Cardiac muscle cell (in vitro differentiated cells and primary cell): ENCODE measurements at places on chromosomes 3 and 15. TPM values are rescaled to one million over a fixed set of nuclear protein-coding genes. Genes with fewer than 3 reads are reported as not detected.

SLC24A5 gene
- total RNA-seq, result not detected in 2 replicates

GRCh38 chr15:74270854-74271520 lies 34.9 kb downstream of the CCDC33 start:
- no peak for DNase-seq

DNA sequence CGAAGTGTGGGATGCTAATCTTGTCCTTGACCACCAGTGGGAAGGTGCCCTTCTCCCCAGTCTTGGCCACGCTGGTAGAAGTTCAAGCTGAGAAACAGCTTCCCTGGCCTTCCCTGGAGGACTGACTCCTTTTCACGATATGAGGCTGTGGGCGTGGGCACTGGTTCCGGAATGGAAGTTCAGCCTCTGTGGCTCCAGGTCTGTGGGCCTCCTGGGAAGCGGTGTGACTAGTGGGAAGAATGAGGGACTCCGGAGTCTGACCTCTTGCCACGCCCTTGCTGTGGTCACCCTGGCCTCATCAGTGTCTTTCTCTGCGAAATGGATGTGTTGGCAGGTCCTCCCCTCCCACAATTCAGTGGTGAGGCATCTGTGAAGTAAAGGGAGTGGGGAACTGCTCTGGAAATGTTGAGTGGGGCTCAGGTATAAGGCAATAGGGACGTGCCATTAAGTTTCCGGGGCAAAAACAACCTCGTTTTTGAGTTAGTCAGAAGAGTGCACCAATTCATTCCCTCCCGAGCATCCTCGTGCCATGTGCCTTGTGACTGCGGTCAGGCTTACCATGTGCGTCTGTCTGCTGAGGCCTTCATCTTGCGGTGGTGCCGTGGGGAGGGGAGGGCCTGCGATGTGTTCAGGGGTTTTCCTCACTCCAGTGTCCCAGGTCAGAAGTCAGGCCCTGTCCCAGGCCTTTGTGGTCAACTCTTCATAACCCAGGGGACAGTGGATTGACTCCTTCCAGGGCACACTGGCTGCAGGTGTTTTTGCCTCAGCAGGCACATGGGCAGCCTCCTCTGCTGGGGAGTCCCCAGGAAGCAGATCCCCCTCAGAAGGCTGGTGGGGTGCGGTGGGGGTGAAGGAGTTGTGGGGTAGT lies 11.8 kb upstream of the SEC13 start:
- no peak for DNase-seq

- no peak for DNase-seq
Measured at GRCh38 chr3:56787784-56788256, 13.9 kb downstream of the ARHGEF3 start.

RBPMS2 gene
- 18.4 and 35.4 TPM in 2 replicates for total RNA-seq

GRCh38 chr3:102223132-102223531 lies 211.7 kb upstream of the ZPLD1 start:
- DNase-seq, result no peak

DNA sequence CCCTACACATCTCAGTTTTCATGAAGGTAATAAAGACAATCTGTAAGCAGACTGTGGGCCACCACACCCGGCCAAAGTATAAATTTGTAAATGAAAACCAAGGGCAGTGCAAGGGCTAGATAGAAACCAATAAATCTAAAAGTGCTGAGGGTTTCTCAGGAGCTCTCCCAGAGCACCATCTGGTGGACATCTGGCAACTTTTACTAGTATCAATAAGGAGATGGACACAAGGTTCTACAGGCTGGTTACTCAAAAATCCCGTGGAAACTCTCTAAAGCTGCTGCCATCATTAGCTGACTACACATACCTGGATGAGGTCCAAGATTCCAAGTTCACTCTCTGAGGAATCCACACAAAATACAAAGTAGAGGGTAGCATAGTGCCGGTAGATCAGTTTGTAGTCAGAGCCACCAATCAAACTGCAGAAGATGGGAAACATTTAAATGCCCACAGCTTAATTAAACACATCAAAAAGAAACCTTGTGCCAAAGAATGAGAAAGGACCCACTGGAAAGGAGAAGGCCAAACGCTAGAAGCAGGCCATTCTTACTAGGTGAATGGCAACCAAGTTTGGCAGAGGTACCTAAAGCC lies 5.5 kb downstream of the AP3S2 start:
- DNase-seq, result peak; percentile 14

DNA sequence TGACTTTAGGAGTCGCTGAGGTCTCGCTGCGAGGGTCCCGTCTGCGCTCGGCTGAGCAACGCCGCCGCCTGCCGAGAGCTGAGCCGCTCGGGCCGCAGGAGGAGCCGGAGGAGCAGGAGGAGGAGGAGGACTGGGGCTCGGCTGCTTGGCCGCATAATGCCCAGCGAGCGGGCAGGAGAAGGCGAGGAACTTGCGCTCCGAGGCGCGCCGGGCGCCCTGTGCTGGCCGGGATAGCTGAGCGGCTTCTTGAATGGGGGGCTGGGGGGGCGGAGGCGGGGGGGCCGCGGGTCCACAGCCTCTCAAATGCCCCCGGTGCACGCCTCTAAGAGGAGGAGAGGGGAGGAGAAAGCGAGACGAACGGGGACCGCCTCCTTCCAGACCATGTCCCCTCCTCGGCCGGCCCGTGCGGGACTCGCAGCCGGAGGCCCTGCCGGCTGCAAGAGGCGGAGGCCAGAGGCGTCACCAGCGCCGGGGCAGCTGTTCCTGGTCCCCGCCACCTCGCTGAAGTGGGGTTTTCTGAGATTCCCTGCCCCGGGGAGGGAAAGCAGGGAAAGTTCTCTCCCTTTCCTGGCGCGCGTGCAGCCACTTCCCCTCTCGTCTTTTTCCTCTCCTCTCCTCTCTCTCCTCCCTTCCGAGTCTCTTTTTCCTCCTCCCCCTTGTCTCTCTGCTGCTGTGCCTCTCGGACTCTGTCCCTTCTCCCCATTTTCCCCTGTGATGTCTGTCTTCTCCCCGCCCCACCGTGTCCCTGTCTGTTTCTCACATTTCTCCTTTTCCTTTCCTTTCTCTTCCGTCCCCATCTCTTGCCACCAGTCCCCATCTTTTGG lies at the start of gene ADAMTS9:
ADAMTS9 (minus strand) TSS at position 220 of the 824 bp plus-strand sequence. CDS start 343 bp downstream, outside the sequence.
- DNase-seq, result peak; percentile 91

DNA sequence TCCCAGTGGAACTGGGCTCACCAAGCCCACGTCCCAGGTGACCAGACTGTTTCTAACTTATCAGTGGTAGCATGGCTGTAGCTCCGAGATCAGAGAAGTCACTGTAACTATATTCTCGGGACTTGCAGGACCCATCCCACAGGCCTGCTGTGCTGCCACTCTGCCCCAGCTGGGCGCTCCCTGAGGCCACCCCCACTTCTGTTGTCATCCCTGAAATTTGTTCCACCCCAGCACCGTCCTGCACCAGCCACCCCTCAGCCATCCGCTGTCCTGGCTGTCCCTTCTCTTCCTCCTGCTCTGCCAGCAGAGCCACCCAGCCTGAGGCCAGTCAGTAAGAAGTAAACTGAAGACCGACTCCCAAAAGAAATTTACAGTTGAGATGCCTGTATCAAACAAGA lies 33.0 kb upstream of the VILL start:
- DNase-seq, result no peak

DNA sequence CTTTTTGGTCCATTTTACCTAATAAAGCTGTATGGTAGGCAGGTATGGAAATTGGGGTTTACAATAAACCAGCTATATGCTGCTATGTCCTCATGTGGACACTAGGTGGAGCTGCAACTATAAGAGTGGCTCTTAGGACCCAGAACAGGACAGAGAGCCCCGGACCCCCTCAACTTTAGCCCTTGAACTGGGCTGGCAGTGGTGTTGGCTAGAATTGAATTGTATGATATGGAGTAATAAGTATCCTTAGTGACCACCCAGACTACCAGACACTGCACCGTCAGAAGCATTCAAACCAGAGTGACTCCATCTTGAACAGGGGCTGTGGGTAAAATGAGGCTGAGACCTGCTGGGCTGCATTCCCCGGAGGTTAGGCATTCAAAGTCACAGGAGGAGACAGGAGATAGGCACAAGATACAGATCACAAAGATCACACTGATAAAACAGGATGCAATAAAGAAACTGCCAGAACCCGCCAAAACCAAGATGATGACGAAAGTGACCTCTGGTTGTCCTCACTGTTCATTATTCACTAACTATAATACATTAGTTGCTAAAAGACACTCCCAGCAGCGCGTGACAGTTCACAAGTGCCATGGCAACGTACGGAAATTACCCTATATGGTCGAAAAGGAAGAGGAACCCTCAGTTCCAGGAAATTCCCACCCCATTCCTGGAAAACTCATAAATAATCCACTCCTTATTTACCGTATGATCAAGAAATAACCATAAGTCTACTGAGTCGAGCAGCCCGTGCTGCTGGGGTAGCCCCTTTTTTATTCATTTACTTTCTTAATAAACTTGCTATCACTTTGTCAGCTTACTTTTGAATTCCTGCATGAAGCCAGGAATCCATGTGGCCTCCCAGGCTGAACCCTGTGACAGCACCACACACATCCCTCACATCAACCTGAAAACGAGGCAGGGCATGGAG lies 68.7 kb upstream of the BLM start:
- peak; percentile 81 for DNase-seq

- DNase-seq, result no peak
Measured at GRCh38 chr15:84604826-84605553, 4.2 kb downstream of the ZSCAN2 start.

GRCh38 chr3:178520451-178520850 lies 15.8 kb upstream of the KCNMB2 start:
- no peak for DNase-seq

GRCh38 chr3:124776856-124777255 lies 46.6 kb downstream of the UMPS start:
- DNase-seq, result no peak

GRCh38 chr3:48970586-48970985 lies 19.5 kb upstream of the P4HTM start:
- DNase-seq, result no peak

- peak; percentile 64 for DNase-seq
Measured at GRCh38 chr3:57446318-57446841, 97.8 kb downstream of the DNAH12 start.

ECE2 gene
- not detected in 2 replicates for total RNA-seq

GRCh38 chr15:88202231-88202630 lies 54.3 kb downstream of the NTRK3 start:
- peak; percentile 3 for DNase-seq

TP63 gene
- total RNA-seq, result not detected in 2 replicates

AP3B2 gene
- 3.0 TPM in 2 replicates for total RNA-seq

GRCh38 chr3:142863930-142864920 lies 24.7 kb downstream of the PCOLCE2 start:
- DNase-seq, result no peak

DNA sequence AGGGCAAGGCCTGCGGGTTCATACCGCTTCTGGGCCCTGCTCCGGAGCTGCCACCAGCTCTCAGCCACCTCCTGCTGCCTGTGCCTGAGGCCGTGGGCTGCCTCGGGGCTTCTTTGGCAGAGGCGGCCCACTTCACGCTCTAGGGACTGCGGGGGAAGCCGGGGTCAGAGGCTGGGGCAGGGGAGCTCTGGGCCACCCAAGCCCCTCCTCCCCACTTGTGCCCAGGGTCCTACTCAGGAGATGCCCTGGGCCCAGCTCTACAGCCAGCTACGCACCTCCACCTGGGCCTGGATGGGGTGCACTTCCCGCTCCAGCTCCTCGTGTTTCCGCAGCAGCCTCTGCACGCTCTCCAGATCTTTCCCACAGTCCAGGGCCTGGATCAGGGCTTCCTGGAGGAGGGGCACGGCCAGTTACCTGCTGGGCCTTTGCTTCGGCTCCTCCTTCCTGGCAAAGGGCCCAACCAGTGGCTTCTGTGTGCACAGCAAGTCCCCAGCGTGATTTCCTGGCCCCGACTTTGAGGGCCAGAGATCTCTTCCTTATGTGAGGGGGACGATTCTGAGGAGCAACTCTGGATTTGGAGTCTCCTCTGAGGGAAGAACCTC lies 24.0 kb downstream of the PLA2G4B start:
- no peak for DNase-seq

ALG1L2 gene
- not detected in 2 replicates for total RNA-seq

GRCh38 chr3:72115307-72115706 lies 330.4 kb upstream of the PROK2 start:
- no peak for DNase-seq

TMEM212 gene
- total RNA-seq, result not detected in 2 replicates

DNA sequence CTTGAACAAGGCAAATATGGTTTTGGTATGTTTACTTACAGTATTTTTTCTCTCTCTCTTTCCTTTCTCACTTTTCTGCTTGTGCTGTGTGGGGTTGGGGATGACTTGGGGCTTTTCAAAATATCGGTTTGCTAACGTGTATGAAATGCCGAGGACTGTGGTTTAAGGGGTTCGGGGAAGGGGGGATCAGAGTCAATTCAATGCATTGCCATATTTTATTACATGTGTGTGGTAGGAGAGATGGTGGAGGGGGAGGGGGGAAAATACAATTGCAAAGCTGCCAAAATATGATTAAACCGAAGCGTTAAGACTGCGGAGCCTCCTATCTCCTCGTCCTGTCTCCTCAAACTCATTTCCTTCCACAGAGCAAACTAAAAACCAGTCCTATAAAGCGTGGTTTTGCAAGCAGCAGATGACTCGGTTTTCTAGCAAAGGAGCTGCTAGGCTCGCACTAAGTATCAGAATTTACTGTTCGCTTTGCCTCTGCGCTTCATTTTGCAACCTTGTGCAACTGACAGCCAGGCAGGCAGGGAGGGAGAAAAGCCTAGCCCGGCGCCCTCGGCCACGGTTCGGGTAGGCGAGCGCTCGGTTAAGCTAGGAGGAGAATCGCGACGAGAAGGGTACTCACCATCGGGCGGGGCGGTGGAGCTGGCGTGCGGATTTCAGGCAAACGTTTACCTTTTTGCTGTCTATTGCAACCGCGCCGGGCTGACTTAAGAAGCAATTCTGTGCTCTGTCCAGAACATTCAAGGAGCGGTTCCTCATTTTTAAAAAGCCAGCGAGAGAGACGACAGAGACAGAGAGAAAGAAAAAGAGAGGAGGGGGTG lies 4.0 kb upstream of the NR2F2 start:
- peak; percentile 78 for DNase-seq

NR2E3 gene
- 0.09 TPM in 1 of 2 replicates, not detected in the other for total RNA-seq

CLDN18 gene
- 0.07 TPM in 1 of 2 replicates, not detected in the other for total RNA-seq

DNA sequence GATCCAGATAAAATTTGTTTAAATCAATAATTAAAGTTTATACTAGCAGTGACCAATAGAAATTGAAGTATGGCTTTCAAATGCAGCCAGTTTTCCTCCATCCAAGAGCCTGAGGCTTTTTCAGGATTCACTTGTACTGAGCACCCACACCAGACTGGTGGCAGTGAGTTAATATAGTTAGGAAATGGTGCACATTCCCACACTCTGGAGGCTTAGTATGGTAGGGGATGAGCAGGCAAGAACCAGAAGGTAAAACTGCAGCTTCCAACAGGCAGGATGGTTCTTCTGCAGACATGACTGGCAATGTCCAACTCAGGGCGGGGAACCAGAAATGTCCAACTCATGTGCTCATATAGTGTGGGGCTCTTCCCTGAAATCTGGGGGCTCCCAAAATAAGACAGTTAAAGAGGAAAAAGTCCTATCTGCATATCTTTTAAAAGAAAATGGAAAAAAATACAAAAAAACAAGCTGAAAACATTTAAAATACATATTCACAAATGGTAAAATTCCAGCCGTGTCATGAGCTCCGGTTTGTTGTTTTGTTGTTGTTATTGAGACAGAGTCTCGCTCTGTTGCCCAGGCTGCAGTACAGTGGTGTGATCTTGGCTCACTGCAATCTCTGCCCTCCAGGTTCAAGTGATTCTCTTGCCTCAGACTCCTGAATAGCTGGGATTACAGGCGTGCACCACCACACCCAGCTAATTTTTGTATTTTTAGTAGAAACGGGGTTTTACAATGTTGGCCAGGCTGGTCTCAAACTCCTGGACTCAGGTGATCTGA lies 18.4 kb upstream of the ZNF445 start:
- DNase-seq, result no peak
